ENCODE measurements at places on chromosomes 3 and 15. TPM values are rescaled to one million over a fixed set of nuclear protein-coding genes. Genes with fewer than 3 reads are reported as not detected.

DNAJC13 gene
- 43.1 TPM for total RNA-seq

CACNA2D3 gene
- total RNA-seq, result 11.2 TPM

AKAP13 gene
- 174 TPM for total RNA-seq

MYO5C gene
- total RNA-seq, result 41.6 TPM

CLDN16 gene
- total RNA-seq, result 27.3 TPM

BFSP2 gene
- total RNA-seq, result 0.41 TPM

CPB1 gene
- total RNA-seq, result 0.41 TPM

RTP1 gene
- not detected for total RNA-seq

LCTL gene
- total RNA-seq, result not detected

IL17RE gene
- 8.5 TPM for total RNA-seq

SNUPN gene
- total RNA-seq, result 24.1 TPM

GCSAM gene
- 0.88 TPM for total RNA-seq

CPN2 gene
- 0.72 TPM for total RNA-seq

IL5RA gene
- 1.1 TPM for total RNA-seq

ARHGEF3 gene
- 56.3 TPM for total RNA-seq

MEX3B gene
- 0.91 TPM for total RNA-seq

B3GNT5 gene
- 9.9 TPM for total RNA-seq

IL12A gene
- 0.22 TPM for total RNA-seq

MGLL gene
- total RNA-seq, result 250 TPM

MCF2L2 gene
- total RNA-seq, result 1.7 TPM

SLC27A2 gene
- total RNA-seq, result 26.5 TPM

PLEKHO2 gene
- 48.6 TPM for total RNA-seq

TF gene
- total RNA-seq, result 1.4 TPM

METTL6 gene
- total RNA-seq, result 18.6 TPM

KBTBD13 gene
- 0.06 TPM for total RNA-seq

CDHR4 gene
- total RNA-seq, result 0.54 TPM

TNFSF10 gene
- total RNA-seq, result 277 TPM

AADACL2 gene
- total RNA-seq, result not detected

RBMS3 gene
- total RNA-seq, result 48.8 TPM

KY gene
- total RNA-seq, result 0.50 TPM

LDHAL6B gene
- not detected for total RNA-seq

PLCB2 gene
- total RNA-seq, result 37.2 TPM

GBE1 gene
- 36.2 TPM for total RNA-seq

WDR76 gene
- 4.8 TPM for total RNA-seq

CFAP20DC gene
- total RNA-seq, result 3.2 TPM

RLBP1 gene
- not detected for total RNA-seq

P2RY14 gene
- total RNA-seq, result 2.4 TPM

TFG gene
- 84.8 TPM for total RNA-seq
